ENCODE measurements at places on chromosomes 2 and 18. TPM values are rescaled to one million over a fixed set of nuclear protein-coding genes. Genes with fewer than 3 reads are reported as not detected.

Gene STAT4
- total RNA-seq = 124 TPM

Gene TLX2
- 0.34 TPM for total RNA-seq

Gene CPO
- total RNA-seq = 0.51 TPM

Gene PLGLB1
- 4.0 TPM for total RNA-seq

GRCh38 chr2:172510088-172510487 is 45.8 kb upstream of the PDK1 start:
- no peaks in the 10 kb centered on the region for H3K36me3 ChIP-seq
- peak overlapping the region; percentile 41 for H3K27ac ChIP-seq
- no peak for DNase-seq

DNA sequence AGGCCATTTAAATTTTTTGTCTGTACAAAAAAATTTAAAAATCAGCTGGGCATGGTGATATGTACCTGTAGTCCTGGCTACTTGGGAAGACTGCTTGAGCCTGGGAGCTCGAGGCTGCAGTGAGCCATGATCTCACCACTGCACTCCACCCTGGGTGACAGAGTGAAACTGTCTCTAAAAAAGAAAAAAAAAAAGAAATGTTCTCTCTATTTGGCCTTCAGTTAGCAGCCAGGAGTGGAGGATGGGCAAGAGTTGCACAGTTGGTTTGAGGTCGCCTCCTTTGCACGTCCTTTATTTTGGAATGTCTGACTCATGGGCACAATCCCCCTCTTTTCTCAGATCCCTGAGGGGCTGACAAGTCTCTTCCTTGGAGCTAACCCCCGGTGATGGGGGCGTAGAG is 26.3 kb downstream of the ITM2C start:
- H3K27me3 ChIP-seq = no peaks in the 10 kb centered on the region
- H3K4me1 ChIP-seq = peaks cover 10% of the 10 kb centered on the region
- no peak overlapping the region for H3K4me3 ChIP-seq
- H3K36me3 ChIP-seq = no peaks in the 10 kb centered on the region
- no peak overlapping the region for H3K27ac ChIP-seq

GRCh38 chr18:35246831-35247230 is 6.0 kb downstream of the ZNF397 start:
- peaks cover 3% of the 10 kb centered on the region for H3K4me1 ChIP-seq
- no peak for DNase-seq
- no peaks in the 10 kb centered on the region for H3K27me3 ChIP-seq
- H3K36me3 ChIP-seq = peaks cover 22% of the 10 kb centered on the region
- no peak overlapping the region for H3K4me3 ChIP-seq

- H3K36me3 ChIP-seq = no peaks in the 10 kb centered on the region
- no peak overlapping the region for H3K4me3 ChIP-seq
- DNase-seq = no peak
- no peaks in the 10 kb centered on the region for H3K27me3 ChIP-seq
- peaks cover 11% of the 10 kb centered on the region for H3K4me1 ChIP-seq
These were observed 26.9 kb upstream of the DARS1 start for GRCh38 chr2:136012315-136012714.

DNA sequence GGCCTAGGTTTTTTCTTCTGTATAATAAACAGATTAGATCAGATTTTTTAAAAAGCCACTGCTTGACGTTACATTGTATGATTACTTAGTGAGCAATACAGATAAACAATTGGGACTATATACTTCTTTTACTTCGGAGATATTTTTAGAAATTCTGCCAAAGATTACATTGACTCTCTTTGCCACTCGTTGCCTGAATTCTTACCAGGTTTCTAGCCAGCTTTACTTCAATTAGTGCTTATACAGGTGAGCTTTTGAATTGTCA is 156.6 kb downstream of the HAUS1 start:
- H3K27me3 ChIP-seq = no peaks in the 10 kb centered on the region
- DNase-seq = no peak
- H3K27ac ChIP-seq = no peak overlapping the region
- no peaks in the 10 kb centered on the region for H3K4me1 ChIP-seq
